ENCODE measurements at places on chromosomes 2 and 18.

DNA sequence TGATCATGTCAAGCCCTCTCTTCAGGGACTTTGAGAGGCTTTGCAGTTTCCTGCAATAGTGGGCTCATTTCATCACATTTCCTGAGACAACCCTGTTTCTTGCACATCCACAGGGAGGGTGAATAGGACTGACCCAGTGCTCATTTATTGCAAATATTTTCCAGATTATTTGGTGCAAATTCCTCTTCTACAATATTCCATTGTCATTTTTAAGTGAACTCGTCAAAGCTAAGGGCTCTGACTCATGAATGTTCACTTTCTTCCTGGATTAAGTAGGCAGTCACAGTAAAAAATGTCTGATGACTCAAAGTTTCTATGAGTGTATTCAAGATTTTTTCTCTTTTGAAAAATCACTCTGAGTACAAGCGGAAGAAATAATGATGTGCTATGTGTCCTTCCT lies 225.5 kb upstream of the GALNT5 start:
- no peak for DNase-seq
- no peak overlapping the region for H3K4me3 ChIP-seq
- no peaks in the 10 kb centered on the region for H3K27me3 ChIP-seq
- no peak overlapping the region for H3K27ac ChIP-seq

DNA sequence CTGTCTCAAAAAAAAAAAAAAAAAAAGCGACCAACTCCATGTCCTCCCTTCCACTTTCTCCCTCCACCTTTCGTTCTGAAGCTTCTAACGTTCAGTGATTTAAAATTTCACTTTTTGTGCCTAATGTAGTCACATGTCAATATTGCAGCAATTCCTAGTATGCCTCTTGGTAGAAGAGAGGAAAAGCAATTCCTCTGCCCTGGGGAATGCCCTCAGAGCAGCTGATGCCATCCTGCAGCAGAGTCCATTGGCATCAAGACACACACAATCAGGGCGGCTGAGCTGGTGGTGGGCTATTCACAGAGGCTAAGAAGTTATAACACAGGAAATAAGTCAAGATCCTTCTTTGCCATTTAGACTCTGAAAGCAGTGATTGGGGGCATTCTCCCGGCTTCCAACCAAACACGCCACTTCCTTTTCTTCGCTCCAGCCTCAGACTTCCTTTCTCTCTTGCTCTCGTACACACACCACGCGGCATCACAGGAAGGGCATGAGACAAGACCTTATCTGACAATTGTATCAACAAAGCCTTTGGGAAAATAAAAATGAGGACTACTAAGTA lies 71.9 kb downstream of the MOGAT1 start:
- no peaks in the 10 kb centered on the region for H3K4me1 ChIP-seq
- H3K4me3 ChIP-seq: peak overlapping the region; percentile 38
- no peaks in the 10 kb centered on the region for H3K36me3 ChIP-seq
- H3K27me3 ChIP-seq: no peaks in the 10 kb centered on the region

DNA sequence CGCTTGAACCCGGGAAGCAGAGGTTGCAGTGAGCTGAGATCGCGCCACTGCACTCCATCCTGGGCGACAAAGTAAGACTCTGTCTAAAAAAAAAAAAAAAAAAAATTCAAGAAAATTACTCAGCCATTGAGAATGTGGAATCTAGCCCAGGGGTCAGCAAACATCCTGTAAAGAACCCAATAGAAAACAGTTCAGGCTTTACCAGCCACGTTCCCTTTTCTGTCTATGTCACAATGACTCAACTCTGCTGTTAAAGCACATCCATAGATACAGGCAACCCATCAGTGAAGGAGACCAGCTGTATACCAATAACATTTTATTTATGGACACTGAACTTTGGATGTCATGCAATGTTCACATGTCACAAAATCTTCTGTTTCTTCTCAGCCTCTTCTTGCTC lies 435.6 kb upstream of the GYPC start:
- no peaks in the 10 kb centered on the region for H3K36me3 ChIP-seq
- no peak overlapping the region for H3K4me3 ChIP-seq
- no peaks in the 10 kb centered on the region for H3K4me1 ChIP-seq

DNA sequence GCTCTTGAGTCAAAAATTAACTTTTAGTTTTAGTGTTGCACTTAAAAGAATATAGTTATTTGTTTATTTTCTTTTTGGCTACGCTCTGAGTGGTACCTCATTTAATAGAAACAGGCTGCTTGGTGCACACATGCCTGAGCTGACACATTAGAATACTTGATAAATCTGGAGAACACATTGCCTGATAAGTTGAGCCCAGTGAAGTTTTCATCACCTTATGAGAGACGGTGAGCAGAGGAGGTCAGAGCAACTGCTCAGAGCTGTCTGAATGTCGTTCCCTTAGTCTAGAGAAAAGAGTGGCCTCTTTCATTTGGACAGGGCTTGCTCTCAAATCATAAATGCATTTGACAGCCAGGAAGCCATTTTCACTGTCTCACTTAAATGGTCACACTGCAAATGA lies 715.9 kb downstream of the MBD2 start:
- H3K27ac ChIP-seq: no peak overlapping the region
- DNase-seq: no peak
- H3K4me1 ChIP-seq: no peaks in the 10 kb centered on the region
- H3K4me3 ChIP-seq: no peak overlapping the region

- DNase-seq: no peak
- H3K27ac ChIP-seq: no peak overlapping the region
- no peaks in the 10 kb centered on the region for H3K36me3 ChIP-seq
- H3K27me3 ChIP-seq: no peaks in the 10 kb centered on the region
Observed at GRCh38 chr2:201915446-201915845, 109.1 kb downstream of the CDK15 start.
